ENCODE measurements at places on chromosomes 1 and 21. TPM values are rescaled to one million over a fixed set of nuclear protein-coding genes. Genes with fewer than 3 reads are reported as not detected.

DNA sequence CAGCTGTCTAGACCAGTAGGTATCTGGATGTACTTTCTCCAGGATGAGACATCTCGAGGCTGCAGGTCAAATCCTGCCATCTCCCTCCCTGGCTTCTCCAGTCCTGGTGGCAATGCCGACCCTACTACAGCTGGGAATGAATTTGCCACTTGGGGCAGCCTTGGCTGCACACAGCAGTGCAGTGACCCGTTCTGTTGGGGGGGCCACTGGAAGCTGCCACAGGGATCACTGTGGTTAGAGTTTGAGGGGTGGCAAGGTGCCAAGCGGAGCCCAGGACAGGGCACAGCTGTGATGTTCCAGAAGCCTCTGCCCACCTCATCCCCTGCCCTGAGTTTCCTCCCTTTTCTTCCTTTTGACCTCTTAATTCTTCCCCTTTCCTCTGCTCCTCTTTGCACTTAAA lies 17.1 kb downstream of the COL6A2 start:
- no peak for DNase-seq

- DNase-seq = no peak
Measured at GRCh38 chr1:212188599-212189351, 96.4 kb upstream of the PPP2R5A start.

GRCh38 chr21:44934797-44935532 lies 4.9 kb upstream of the SLX9 start:
- no peak for DNase-seq

DNA sequence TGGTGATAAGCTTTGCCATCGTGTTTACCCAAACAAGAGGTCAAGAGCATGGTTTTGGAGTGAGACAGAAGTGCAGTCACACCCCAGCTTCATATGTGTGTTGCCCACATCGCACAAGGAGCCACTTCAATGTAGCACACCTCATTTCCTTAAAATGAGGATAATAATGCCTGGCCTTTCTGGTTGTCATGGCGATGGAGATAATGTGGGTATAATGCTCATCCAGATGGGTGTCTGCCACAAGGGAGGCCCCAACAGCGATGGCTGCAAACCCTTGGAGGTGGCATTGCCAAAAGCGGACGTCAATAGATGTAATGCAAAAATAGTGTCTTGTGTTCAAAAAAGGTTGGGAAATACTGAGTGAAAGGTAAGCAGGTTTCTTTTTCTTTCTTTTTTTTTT lies 83.1 kb upstream of the AJAP1 start:
- DNase-seq = no peak

DNA sequence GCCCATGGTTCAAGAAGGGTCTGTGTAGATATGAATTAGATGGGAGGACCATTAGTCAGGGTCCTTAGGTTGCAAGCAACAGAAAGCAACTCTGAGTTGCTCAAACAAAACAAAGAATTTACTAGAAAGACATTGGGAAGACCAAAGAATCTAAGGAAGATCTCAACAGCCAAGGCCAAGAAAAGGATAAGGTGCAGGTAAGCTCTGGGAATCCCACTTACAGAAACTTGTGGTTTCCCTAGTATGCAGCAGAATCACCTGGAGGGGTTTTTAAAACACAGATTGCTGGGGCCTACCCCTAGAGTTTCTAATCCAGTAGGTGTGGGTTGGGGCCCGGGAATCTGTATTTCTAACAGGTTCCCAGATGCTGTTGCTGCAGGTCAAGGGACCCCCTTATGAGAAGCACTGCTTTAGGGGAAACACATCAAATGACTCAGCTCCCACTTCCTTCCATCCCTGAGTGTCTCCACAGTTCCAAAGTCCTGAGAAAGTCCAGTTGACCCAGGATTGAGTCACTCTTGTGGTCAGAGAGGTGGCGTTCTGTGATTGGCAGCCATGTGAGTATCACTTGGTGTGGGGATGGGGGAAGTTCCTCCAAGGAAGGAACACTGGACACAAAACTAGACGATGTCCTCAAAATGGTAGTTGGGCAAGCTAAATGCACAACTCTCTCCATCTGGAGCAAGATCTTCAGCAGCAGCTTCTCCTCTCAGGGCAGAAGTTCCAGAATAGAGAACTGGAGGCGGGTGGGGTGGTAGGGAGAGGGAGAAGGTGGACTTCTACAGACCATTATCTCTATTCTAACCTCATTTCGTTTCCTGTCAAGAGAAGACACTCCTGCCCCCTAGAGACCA lies 24.2 kb upstream of the EYA3 start:
- DNase-seq = no peak

- no peak for DNase-seq
Measured at GRCh38 chr1:214505134-214505533, 46.3 kb downstream of the PTPN14 start.

DNA sequence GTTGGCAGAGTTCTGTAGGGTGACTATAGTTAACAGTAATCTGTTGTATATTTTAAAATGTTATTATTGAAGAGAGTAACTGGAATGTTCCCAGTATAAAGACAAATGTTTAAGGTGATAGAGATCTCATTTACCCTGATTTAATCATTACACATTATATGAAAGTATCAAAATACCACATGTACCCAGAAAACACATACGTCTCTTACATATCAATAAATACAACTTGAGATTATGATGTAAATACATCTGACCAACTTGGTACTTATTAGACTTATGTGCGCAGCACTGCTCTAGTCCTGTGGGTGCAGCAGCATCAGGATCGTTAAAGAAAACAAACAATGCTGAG lies 670 bp upstream of the PARK7 start:
- no peak for DNase-seq

DNA sequence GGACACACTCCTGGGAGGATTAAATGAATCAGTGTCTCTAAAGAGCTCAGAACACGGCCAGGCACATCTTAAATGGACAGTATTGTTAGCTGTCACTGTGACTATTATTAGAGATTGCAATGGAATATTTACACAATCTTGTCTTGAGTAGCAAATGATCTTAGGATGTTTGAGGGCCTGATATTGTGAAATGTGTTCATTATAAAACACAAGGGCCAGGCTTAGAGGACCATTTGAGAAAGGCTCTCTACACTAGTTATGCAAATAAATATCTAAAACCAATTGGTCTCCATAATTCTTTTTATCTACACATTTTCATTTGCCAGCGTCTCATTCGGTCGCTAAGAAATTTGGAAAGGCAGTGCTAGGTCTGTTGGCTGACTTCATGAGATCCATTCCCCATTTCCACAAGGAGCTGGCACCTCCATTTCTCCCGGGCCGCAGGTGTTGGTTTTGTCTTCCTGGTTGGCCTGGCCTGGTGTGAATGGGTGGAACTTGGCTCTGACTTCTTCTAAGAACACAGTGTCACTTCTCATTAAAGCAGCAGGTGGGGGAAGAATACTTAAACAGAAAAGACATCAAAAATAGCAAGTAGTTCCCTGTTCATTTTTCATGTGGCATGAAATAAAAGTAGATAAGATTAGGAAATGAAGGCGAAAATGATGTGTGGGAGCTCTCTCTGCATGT lies 56.0 kb upstream of the PLXNA2 start:
- DNase-seq = no peak

DNA sequence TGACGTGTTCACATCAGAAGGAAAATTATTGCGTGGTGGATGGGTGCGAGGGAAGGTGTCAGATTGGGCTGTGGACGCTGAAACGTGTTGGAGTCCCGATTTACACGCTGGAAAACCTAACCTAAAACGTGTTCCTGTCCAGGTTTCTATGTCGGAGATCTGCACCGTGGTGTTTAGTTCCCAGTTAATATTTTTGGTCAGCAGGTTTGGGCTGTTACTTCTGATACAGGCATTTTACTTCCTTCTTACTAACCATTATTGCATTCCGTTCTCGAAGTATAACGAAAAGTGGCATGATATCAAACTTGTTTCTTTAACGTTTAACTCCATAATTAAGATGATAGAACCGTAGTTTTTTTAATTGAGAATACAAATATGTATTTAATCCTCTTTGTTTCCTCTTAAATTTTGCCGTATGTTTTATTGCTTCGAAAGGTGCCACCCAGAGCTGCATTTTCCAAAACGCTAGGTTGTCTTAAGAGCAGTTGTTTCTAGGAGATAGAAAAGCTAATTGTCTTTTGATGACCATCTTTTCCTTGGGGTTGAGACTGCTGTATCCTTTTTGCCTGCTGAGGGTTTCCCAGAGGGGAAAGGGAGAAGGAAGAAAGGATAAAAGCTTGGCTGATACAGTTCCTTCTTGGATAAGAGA lies 1.3 kb downstream of the ADARB1 start:
- no peak for DNase-seq

DNA sequence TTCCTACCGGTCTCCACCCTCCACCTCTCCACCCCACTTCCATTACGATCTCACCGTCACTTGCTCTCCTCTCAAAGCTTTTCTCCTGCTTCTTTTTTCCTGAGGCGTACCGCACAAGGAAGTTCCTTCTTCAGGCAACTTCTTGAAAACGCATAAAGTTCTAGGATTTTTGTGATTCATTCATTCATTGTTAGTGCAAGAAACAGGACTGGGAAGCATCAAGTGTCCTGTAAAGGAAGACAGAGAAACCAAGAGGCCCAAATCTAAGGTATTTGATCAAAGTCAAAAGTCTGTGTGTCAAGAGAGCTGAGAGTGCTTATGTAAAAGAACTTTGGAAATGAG lies 1.3 kb upstream of the RCC2 start:
- DNase-seq = no peak

Gene MAPKAPK2
- 46.6 TPM for total RNA-seq

Gene USP24
- total RNA-seq = 33.8 TPM

Gene SPRR5
- total RNA-seq = not detected

Data from H1 (cell line).